ENCODE measurements at places on chromosomes 1 and 21. TPM values are rescaled to one million over a fixed set of nuclear protein-coding genes. Genes with fewer than 3 reads are reported as not detected.

- no peak for DNase-seq
These were observed 231.9 kb downstream of the TOMM20 start for GRCh38 chr1:234896477-234897389.

DNA sequence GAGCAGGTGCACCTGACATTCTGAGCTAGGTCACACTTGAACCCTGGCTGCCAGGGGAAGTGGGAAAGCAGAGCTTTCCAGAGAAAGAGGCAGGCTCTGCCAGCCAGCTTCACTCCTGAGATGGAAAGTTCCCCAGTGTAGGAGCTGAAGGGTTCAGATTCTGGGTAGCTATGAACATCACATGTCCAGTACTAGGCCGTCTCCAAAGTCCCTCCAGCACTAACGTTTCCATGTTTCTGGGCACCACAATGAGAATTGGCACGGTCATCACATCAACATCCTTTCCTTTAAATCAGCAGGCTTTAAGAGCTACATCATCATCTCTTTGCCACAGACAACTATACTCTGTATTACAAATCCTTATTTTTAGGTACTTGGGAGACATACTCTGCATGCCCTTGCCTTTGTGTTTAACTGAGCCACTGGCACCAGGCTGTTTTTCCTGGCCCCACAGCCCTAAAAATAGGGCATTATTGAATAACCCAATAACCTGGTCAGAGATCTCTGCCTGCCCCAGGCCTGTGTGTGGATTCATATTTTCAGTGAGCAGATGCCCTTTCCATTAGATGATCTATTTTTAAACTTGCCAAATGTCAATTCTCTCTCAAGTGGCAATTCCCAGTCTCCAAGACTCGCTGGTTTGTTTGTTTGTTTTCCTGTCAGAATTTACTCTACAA, 35.4 kb upstream of the USP24 start:
- DNase-seq: no peak

GRCh38 chr1:209805341-209805781, 581 bp downstream of the IRF6 start:
- no peak for DNase-seq

DNA sequence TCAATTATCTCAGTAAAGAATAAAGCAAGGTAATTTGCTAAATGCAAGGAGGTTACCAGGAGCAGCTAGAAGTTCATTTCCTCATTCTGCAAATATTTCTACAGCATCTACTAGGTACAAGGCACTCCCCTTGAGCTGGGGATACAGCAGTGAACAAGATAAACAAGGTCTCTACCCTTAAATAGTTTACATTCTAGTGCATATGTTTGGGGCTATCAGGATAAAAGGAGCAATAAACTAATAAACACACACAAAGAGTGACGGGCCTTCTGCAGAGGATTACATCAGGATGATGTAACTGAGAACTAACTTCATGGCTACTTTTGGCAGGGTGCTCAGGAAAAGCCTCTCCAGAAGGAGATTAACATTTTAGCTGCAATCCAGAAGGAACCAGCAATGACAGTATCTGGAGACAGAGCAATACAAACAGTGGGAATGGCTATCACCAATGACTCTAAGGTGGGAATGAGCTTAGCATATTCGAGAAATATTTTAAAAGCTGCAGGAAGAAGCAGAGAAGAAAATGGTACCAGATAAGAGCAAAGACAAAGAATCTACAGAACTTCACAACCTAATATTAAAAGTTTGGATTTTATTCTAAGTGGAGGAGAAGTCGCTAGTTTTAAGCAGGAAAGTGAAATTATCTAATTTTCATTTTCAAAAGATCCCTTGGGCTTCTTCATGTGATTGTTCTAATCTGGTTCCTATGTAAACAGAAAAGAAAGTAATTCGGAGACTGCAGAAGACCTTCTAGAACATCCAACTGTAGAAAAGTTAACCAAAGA, 25.8 kb downstream of the TP53BP2 start:
- DNase-seq: no peak

- no peak for DNase-seq
These were observed 36.0 kb upstream of the POFUT2 start for GRCh38 chr21:45323487-45324311.

GRCh38 chr21:36765229-36765628, 66.3 kb downstream of the SIM2 start:
- DNase-seq: no peak

- no peak for DNase-seq
These were observed 9.3 kb upstream of the FCRL1 start for GRCh38 chr1:157829210-157829609.

GRCh38 chr1:160400223-160400645, at the start of gene VANGL2:
VANGL2 (plus strand) TSS chr1:160400564; CDS start chr1:160415838, 15,274 bp downstream.
- DNase-seq: peak; percentile 71

- DNase-seq: no peak
These were observed 23.2 kb upstream of the CNIH3 start for GRCh38 chr1:224592636-224593582.

GRCh38 chr1:152953761-152954160, 6.8 kb downstream of the SPRR5 start:
- DNase-seq: peak; percentile 52

CENPS gene
- total RNA-seq: 14.9 TPM

LHX4 gene
- total RNA-seq: not detected

AVPR1B gene
- not detected for total RNA-seq

KCNA3 gene
- 3.6 TPM for total RNA-seq

TSPAN1 gene
- 144 TPM for total RNA-seq

FNDC10 gene
- 4.1 TPM for total RNA-seq

OR2L8 gene
- total RNA-seq: not detected

IGSF5 gene
- 2.0 TPM for total RNA-seq

LCK gene
- total RNA-seq: 3.8 TPM
